ENCODE measurements at places on chromosomes 13 and 19.

GRCh38 chr19:28136796-28137195 is 1076.2 kb downstream of the UQCRFS1 start:
- no peak for DNase-seq

GRCh38 chr13:78650717-78651083 is 8.3 kb downstream of the OBI1 start:
- no peak for DNase-seq

GRCh38 chr13:29905845-29906244 is 55.4 kb upstream of the UBL3 start:
- DNase-seq = no peak

GRCh38 chr13:31377946-31378345 is 178.2 kb downstream of the B3GLCT start:
- no peak for DNase-seq

GRCh38 chr13:46154136-46154801 is 27.7 kb downstream of the LCP1 start:
- no peak for DNase-seq

DNA sequence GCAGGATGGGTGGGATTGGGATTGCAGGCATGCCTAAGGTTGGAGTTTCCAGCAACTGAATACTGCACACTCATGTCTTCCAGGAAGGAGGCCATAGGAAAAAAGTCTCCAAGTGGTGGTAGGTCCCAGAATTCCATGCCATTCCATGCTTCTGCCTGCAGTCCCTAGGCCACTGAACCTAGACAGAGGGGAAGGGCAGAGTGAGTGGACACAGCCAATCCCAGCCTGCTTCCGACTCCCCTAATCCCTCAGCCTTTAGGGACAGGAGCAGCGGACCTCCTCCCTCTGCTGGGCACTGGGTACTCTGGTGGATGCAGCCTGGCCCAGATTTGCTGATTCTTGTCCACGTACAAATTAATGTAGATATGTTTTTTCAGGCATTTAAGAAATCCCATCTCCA is 17.0 kb downstream of the VSTM2B start:
- DNase-seq = no peak

GRCh38 chr19:15788594-15789270 is 1.3 kb downstream of the OR10H5 start:
- no peak for DNase-seq

- no peak for DNase-seq
Observed at GRCh38 chr13:32881777-32882145, 134.5 kb upstream of the KL start.

- no peak for DNase-seq
Observed at GRCh38 chr19:14809272-14810057, 25.5 kb downstream of the OR7A5 start.

- DNase-seq = no peak
Observed at GRCh38 chr13:40897053-40897452, 107.6 kb downstream of the SLC25A15 start.

DNA sequence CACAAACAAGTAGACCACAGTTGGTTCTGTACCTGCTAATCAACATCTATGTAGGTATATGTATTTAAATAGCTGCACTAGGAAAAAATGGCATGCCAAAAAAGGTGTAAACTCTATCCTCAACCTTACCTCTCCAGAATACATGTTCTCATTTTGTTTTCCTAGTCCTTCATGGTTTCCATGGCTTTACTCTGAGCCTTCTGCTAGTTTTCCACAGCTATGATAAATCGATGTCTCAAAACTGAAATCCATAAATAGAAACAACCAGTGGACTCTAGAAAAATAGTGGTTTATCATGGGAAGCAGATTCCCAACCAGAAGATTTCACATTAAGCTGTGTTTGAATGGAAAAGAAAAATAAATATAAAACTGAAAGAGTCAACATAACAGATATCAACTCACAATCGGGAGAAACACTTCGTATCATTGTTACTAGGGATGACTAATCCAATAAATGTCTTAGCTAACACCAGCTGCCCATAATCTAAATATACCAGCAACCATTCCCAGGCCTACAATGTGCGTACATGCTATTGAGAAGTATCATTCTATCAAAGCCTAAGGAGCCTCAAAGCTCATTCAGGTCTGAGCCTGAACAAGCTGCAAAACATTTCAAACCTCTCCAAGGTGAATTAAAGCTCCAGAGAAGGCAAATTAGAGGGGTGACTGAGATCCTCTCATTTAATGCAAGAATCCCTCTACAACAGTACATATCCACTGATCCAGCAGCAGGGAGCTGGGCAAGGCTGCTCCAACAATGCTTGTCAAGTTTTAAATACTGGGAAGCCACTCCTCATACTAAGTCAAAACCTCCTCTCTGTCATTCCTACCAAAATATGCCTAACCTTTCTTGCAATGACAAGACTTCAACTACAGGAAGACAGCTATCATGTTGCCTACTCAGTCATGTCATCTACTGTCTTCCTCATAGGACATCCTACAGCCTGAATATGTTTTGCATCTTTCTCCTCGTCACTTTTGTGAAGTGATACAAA is 90.2 kb downstream of the KCTD12 start:
- DNase-seq = no peak

DNA sequence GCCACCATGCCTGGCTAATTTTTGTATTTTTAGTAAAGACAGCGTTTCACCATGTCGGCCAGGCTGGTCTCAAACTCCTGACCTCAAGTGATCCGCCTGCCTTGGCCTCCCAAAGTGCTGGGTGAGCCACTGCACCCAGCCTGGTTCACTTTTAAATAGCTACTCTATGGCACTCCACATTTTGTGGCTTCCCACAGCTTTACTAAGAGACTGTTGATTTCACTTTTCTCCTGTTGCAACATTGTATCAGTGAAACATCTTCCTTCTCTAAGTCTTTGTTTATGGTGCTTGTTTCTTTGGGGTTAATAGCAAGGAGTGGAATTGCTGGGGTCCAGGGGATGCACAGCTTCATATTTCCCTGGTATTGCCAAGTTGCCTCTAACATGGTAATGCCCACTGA is 12.3 kb downstream of the TMEM38A start:
- DNase-seq = no peak

DNA sequence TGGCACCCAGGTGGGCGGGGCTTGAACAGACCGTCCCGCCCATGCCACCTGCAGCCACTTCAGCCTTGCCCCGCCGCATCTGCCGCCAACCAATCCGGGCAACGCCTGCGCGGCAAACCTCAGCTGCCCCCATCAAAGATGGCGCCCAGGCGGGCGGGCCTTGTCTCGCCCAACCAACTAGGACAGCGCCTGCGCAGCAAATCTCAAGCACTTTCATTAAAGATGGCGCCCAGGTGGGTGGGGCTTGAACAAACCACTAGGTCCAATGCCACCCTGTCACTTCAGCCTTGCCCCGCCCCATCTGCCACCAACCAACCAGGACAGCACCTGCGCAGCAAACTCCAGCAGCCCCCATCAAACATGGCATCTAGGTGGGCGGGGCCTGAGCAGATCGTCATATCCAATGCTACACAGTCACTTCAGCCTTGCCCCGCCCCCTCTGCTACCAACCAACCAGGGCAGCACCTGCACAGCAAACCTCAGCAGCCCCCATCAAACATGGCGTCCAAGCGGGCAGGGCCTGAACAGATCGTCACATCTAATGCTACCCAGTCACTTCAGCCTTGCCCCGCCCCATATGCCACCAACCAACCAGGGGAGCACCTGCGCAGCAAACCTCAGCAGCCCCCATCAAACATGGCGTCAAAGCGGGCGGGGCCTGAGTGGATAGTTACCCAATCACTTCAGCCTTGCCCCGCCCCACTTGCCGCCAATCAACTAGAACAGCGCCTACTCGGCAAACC is 1.4 kb downstream of the PEG3 start:
- DNase-seq = peak; percentile 97

DNA sequence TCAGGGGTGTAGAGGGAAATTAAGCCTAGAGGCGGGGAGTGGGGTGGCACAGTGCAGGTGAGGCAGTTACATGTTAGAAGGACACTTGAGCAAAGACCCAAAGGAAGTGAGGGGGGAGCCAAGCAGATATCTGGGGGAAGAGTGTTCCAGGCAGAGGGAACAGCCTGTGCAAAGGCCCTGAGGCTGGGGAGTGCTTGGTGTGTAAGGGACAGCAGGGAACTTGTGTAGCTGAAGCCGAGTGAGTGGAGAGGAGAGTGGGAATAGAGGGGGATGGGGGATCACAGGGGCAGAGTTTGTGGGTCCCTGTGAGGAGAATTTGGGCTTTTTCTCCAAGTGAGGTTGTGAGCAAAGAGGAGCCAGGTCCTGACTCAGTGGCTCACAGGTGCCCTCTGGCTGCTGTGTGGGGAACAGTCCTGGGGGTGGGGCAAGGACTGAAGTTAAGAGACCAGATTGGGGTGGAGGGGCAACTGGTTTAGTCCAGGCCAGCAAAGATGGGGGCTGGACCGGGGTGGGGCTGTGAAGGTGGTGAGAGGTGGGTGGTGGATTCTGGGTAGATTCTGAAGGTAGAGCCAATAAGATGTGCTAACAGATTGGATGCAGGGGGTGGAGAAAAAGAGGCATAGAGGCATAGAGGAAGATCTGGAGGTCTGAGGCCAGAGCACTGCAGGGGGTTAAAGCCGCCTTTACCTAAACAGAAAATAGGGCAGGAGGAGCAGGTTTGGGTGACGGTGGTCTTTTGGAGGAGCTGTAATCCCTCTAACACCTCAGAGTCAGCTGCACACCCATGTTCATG is 75.3 kb downstream of the CACNA1A start:
- peak; percentile 50 for DNase-seq

GRCh38 chr13:94192431-94192975 is 287.0 kb downstream of the DCT start:
- peak; percentile 33 for DNase-seq

- no peak for DNase-seq
Observed at GRCh38 chr13:31946091-31946770, 85.3 kb upstream of the FRY start.

DNA sequence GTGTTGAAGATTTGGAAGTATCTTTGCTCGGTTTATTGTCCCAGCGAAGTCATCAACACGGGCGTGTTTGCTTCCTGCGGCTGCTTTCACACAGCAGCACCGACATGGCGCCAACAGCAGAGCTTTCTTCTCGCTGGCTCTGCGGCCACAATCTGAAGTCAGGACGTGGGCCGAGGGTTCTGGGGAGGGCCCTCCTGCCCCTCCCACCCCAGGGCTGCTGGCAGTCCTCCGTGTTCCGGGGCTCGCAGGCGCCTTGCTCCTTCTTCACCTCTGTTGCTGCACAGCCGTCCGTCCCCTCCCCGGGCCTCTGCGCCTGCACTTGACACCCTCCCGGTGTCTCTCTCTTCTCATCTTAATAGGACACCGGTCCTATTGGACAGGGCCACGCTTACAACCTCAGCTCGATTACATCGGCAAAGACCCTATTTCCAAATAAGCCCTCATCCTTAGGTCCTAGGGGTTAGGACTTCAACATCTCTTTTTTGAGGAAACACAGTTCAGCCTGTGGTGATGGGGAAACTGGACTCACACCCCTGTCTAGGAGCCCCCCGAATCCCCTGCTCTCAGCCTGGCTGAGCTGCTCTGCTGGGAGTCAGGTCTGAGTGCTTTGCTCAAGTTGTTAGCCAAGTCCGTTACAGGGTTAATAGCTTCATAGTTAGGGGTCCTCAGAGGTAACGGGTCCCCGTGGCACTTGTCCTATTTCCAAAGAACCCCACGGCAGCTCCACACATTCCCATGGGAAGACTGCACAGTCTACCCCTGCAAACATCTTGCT is 2.7 kb upstream of the TEX29 start:
- no peak for DNase-seq

DNA sequence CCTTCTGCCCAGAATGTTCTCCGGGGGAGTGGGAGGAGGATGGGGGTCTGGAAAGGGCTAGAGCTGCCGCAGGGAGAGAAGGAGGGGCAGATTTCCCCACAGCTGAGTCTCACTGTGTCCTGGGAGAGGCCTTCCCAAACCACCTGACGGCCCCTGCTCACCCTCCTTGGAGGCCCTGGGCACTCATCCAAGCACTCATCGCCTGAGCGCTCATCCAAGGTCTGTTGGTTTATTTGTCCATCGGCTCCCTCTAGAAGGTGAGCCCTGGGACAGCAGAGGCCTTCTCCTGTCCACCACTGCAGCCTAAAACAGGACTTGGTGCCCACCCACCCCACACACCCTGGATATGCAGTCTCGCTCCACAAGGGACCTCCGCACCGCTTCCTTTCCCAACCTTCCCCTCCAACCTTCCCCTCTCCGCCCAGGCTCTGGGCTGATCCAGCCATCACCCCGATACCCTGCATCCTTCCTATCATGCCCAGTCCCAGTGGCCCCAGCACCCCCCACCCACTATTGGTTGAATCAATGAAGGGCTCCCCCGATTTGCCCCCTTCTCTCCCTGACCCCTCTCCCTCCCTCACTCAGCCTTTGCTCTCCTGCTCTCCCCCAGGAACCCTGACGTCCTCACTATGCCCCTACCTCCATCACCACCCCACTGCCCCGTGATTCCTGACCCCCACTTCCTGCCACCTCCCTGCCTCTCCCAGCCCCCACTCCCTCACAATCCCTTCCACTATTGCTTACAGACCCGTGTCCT is 1.7 kb downstream of the UBXN6 start:
- DNase-seq = no peak

- no peak for DNase-seq
Observed at GRCh38 chr19:31058676-31059340, 290.4 kb downstream of the TSHZ3 start.

GRCh38 chr13:84352946-84353345 is 470.7 kb upstream of the SLITRK1 start:
- no peak for DNase-seq

GRCh38 chr13:40680659-40681323 is 14.3 kb upstream of the FOXO1 start:
- DNase-seq = peak; percentile 66

DNA sequence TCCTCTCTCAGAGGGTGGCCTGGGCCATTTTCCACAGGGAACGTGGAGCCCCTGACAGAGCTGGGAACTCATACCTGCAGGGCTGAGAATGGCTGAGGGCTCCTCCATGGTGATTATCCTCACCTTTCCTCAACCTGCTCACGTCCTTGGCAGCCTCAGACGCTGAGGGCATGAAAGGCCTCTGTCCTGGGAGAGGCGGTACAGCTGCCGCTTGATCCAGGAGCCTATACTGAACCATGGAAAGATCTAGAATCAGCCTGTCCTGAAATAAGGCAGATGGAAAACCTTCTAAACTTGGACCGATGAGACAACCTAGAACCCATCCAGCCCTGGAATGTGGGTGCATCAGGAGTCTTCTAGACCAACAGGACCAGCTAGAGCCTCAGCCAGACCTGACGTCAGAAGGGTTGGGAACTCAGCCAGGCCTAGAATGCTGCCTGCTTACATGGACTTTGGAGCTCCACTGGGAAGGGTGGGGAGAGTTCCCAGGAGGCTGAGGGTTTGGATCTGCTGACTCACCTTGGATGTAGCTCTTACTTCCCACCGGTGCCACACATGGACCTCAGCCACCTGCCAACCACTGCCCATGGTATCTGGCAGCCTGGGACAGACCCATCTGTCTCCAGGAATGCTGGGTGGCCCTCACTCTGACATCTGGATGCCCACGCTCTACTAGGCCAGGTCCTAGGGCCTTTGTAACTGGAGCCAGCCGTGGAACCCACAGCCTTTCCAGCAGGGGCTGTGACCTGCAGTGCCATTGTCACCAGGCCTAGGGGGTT is 7.5 kb downstream of the KCTD15 start:
- no peak for DNase-seq

- DNase-seq = no peak
Observed at GRCh38 chr13:110125613-110126272, 181.2 kb downstream of the COL4A1 start.

All from NT2/D1 (cell line).